ENCODE measurements at places on chromosomes 3 and 15.

GRCh38 chr3:86239946-86240345, 751.0 kb downstream of the VGLL3 start:
- DNase-seq = no peak

GRCh38 chr3:72008226-72008996, 223.5 kb upstream of the PROK2 start:
- DNase-seq = no peak

- no peak for DNase-seq
Measured at GRCh38 chr3:51942603-51943450, 664 bp downstream of the PARP3 start.

GRCh38 chr3:183924956-183925355, 40.3 kb upstream of the PARL start:
- DNase-seq = no peak

DNA sequence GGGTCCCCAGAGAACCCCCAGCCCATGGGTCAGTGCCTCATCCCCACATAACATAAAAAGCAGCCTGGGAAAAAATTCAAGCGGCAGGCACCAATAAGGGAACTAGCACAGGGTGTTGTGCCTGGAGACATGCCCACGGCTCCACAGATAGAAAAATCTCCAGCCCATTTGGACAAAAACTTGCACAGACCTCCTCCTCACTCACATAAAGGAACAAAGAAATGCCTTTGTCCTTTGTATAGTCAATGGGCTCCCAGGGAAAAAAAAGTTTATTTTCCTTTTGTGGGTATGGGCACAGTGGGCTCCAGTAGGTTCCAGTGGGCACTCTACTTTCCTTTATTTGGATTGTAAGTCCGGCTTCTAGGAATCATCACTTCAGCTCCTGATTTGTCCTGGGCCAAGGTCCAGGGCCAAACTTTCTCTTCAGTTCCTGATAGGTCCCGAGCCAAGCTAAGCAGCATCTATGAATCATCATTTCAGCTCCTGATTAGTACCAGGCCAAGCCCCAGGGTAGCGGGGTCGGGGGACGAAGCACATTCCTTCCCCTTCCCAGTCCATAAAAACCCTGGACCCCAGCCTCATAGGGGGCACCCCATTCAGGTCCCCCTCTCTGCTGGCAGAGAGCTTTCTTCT, 1.6 kb upstream of the DNAH12 start:
- DNase-seq = no peak

DNA sequence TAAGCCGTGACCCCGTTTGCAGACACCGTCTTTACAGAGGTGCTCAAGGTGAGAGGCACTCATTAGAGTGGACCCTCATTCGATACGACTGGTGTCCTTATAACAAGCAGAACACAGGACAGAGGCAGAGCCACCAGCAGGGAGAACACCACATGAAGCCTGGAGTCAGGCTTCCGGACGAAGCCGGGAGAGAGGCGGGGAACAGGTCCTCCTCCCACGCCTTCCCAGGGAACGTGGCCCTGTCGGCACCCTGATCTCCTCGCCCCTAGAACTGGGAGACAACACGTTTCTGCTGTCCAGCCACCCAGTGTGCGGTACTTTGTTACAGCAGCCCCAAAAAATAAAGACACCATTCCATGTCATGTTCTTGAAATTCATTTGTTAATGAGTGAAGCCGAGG, 33.6 kb downstream of the ZDHHC19 start:
- no peak for DNase-seq

DNA sequence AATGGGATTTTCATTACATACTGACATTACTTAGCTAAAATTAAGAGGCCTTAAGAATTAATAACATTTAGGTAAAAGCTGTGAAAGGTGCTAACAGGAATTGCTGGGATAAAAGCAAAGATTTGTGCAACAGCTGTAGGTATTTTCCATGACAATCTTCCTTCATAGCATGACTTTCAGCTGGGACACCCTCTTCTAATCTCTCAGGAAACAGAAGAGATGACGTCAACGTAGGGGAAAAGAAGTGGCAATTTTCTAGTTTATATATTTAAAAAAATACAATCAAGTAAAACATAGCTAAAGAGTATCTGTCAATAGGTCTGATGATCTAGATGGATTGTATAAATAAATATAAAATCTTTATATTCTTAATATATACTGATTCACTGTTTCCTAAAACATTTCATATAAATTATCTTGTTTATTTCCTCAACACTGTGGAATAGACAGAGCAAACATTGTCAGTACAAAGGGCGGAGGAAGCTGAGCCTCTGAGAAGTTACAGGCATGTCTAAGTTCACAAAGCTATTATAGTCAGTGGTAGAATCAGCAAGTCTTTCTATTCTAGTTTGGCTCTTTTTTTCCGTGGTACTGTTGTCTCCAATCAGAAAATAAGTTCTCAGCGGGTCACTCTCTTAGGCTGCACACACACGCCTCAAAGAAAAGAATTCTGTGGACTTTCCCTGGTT, 217.0 kb downstream of the P3H2 start:
- no peak for DNase-seq

- DNase-seq = no peak
Measured at GRCh38 chr3:118488732-118489131, 545.9 kb downstream of the IGSF11 start.

GRCh38 chr15:57156210-57156884, 220.0 kb upstream of the CGNL1 start:
- no peak for DNase-seq

- no peak for DNase-seq
Measured at GRCh38 chr3:170421758-170422157, 3.1 kb downstream of the CLDN11 start.

DNA sequence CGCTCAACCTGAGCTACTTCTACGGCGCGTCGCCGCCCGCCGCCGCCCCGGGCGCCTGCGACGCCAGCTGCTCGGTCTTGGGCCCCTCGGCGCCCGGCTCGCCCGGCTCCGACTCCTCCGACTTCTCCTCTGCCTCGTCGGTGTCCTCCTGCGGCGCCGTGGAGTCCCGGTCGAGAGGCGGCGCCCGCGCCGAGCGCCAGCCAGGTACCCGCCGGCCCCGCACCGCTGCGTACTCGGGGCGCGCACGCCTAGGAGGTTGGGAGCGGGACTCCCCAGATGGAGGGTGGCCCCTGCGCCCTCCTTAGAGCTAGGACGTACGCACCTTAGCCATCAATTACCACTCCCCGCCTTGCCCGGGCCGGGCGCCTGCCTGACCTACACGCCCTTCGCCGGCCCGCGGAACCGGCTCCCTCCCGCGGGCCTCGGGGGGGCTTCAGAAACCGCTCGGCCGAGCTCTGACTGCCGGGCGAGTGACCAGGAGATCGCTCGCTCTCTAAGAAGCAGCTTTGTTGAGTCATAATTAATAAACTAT, 466 bp downstream of the NFKBIZ start:
- DNase-seq = peak; percentile 21

GRCh38 chr15:41291065-41291631, 41.2 kb downstream of the OIP5 start:
- no peak for DNase-seq

DNA sequence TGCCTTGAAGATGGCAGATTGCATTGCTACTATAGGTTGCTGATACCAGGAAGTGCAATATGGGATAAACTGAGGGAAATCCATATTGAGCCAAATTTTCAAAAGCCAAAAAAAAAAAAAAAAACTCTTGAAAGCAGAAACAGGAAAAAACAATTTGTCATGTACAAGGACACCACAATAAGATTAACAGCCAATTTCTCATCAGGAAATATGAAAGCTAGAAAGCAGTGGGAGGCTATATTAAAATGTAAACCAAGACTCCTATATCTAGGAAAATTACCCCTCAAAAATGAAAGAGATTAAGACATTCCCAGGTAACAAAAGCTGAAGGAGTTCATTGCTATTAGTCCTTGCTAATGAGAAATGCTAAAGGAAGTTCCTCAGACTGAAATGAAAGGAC, 462.8 kb upstream of the DPH6 start:
- DNase-seq = no peak

GRCh38 chr3:168398371-168399025, 302.8 kb upstream of the GOLIM4 start:
- no peak for DNase-seq

DNA sequence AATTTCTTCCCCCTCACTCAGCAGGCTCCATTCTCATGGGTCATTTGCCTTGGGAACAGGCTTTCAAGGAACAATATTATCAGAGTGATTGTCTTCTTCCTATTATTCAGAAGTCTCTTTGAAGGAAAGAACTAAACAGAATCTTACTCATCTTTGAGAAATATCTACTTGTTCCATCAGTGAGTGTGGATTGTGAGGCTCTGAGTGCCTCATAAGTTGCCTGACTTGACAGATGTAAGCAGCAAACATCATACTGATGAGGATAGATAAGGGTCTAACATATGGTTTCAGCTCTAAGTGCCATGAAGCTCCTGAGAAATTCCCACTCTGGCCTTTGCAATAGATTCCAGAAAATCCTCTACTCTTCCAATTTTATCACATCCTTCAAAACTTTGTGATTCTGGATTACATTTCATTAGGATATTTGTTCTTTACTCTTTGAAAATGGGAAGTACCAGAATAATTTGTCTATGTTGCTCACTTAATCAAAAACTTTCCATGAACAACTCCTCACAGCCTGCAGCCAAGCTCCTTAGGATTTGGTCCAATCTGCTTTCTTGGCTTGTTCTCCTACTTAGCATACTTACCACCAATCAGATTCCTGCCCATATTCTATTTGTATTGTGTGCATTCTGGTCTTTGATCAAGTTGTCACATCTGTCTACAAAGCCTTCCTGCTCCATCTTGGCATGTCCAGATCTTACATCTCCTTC, 120.1 kb downstream of the RPL22L1 start:
- no peak for DNase-seq

DNA sequence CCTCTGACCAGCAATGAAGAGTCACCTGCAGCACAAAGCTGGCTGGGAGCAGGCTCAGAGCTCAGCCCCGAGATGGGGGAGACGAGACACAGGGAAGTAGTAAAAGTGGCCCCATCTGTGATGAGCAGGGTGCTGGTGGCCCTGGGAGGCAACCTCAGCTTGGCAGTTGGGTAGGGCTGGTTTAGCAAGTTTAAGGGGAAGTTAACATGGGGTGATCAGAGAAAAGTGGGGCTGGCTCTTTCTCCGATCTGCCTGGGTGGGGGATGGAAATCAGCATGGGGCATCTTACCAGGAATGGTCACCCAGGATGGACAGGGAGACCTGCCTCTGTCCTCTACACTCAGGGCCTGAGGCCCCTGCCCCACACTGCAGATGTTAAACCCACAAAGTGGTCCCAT, 29.9 kb upstream of the SFMBT1 start:
- no peak for DNase-seq

DNA sequence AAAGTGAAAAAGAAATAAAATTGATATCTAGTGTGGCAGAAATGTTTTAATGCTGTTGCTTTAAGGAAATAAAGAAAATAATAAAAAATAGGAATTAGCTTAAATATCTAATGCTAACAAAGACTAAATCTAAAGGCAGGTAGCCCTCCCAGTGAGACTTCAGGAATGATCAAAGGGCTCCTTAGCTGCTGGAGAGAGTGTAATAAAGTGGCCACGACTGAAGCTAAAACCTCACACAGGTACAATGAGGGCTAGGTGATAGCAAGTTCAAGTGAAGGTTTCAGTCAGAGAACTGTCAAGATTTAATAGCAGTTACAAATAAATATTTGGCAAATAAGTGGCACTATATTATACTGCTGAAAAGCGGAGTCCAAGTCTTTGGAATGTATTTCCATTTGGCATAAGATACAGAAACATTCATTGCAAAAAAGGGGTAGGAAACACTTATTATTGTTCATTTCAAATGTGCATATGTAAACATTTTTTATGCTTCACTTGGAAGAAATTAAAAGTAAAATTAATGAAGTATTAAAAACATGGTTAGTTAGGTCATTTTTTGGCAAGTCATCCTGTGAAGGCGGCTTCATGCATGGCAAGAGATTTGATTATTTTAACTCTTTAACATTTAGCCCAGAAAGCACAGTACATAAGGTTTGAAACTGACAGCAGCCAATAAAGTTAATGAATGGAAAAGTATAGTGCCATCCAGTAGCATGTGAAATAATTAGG, 168.2 kb downstream of the ECT2 start:
- DNase-seq = no peak

DNA sequence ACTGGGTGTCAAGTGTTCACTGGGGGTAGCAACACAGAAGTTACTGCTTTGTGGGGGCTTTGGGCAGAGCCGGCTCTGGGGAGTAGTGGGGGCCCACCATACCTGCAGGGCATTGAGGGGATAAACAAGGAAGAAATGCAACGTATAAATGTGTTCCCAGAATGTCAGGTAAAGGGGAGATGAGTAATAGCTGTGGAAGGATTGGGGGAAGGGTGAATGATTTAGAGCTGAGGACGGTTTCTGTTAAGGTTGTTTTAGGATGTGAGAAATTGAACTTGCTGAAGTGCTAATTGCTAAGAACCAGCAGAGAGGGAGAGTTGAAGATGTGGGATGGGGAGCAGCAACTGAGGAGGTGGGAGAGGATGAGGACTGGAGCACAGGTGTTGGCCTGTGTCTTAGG, 10.7 kb downstream of the SCG5 start:
- DNase-seq = no peak

- DNase-seq = no peak
Measured at GRCh38 chr3:49316696-49317457, 23.0 kb downstream of the USP4 start.

DNA sequence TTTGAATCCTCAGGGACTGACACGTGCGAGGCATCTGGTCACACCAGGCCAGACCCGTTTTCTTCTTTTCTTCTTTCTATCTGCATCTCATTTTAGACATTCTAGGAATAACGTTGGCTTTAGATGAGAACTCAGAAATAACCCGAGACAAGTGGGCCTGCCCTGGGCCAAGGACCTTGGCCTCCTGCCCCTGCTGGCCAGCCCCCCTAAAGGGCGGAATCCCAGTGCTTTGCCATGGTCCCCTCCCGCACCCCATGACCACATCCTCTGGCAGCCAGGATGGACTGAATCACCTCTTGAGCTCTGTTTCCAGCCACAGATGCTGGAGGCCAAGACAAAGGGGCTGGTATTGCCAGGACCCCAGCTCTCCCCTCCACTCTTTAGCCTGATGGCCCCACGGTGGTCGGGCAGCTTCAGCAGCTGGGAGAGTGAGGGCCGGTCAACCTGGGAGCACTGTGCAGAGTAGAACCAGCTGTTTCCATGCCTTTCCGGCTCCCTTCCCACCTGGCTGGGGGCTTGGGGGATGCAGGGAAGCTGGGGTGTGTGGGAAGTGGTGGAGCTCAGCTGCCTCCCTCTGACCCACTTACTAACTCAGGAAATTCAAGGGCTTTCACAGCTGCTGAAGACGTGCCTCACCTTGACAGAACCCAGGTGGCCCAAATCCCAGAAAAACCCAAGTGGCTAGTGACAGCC, 190.9 kb downstream of the FAM43A start:
- DNase-seq = no peak

GRCh38 chr15:62288361-62289017, 123.4 kb upstream of the C2CD4B start:
- DNase-seq = no peak

GRCh38 chr3:169242708-169243513, 420.6 kb downstream of the MECOM start:
- no peak for DNase-seq

DNA sequence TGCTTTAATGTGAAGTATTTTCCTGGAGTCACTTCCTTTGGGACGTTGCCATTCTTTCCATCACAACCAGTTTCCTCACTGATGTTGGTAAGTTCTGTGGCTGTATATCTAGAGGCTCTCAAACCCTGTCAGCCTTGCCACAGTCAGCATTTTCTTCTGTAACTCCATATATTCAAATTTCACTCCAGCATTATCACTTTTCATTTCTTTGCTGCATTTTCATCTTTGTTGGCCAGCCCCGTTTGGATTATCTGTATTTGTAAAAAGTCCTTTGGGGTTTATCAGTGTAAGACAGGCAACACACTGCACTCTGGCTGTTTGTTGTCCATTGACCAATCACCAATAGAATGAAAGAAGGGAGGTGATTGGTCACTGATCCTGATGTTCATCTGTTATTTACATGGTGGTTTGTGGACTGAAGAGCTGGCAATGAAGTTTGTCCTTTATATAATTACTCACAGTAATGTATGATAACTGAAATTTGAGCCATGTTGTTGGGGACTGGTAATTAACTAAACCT, 20.3 kb downstream of the GMPS start:
- no peak for DNase-seq

Data from esophagus squamous epithelium (tissue), 5 donors.